Right ventricle myocardium inferior (tissue), 1 donor: ENCODE measurements at places on chromosomes 5 and 9. TPM values are rescaled to one million over a fixed set of nuclear protein-coding genes. Genes with fewer than 3 reads are reported as not detected.

- no peak for DNase-seq
Observed at GRCh38 chr9:92032891-92033290, 82.3 kb downstream of the SPTLC1 start.

DNA sequence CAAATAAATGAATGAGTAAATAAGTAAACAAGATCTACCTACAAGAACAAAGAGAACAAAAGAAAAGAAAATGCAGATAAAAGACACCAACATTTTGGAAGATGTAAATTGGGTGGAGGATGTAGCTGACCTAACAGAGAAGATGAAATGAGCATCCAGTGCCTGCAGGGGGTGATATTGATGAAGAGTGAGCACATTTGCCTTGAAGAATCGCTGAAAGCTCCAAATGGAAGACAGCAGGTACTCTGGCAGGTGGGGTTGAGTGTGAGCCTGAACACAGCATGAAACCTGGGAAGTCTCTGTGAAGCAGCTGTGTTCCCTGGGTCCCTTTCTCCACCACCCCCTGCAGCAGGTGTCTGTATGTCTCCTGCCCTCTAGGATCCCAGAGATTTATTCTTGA, 125.6 kb downstream of the NXNL2 start:
- no peak for DNase-seq

- DNase-seq, result no peak
Observed at GRCh38 chr5:101102506-101102905, 199.4 kb upstream of the ST8SIA4 start.

DNA sequence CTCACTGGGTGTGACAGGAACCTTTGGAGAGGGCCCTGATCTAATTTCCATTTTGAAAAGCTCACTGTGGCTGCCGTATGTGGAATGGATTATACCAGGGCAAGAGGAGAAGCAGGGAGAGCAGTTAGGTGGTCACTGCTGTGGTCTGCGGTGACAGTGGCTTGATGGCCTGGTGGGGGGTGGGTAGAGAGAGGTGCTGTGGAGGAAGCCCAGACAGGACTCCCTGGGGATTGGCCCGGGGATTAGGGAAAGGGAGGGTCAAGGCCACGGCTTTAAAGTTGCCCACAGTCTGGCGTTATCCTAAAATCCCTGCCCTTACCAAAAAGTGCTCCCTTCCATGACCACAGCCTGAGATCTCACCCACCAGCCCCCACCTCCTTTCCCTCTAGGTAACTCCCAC, 4.7 kb downstream of the B4GALT7 start:
- DNase-seq, result no peak

OTULIN gene
- 22.4 TPM for total RNA-seq

DNA sequence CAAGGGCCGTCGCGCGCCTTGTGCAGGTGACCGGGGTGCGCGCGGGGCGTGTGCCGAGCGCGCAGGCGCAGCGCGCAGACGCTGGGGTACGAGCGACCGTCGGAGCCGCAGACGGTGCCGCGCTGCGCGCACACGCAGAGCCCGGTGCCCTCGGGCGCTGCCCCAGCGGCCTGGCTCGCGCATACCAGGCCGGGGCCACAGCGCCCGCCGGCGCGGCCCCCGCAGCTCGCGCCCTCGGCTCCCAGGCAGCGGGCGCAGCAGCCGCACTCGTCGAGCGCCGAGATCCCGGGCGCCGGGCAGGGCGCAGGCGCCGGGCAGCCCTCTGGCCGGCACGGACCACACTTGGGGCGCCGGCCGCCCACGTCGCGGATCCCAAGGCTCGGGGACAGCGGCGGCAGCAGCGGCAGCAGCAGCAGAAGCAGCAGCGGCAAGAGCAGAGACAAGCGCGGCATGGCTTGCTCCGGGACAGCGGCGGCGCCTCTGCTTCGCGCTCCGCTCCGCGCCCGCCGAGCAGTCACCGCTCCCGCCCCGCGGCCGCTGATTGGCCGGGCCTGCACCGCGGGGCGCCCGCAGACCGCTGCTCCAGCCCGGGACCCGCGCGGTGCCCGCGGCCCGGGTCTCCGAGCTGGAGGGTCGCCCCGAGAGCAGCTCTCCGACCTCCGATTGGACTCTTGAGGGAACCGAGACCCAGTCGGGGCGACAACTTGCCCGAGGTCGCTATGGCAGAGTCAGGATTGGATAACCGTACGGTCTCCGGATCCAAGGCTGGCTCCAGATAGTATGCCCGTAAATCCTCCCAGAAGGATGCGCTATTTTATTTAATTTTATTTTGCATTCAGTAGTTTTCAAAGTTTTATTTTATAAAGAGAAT, at the start of gene IGFBPL1:
IGFBPL1 (minus strand) TSS at position 482 of the 871 bp plus-strand sequence; CDS start at position 452, 30 bp downstream.
- no peak for DNase-seq

DNA sequence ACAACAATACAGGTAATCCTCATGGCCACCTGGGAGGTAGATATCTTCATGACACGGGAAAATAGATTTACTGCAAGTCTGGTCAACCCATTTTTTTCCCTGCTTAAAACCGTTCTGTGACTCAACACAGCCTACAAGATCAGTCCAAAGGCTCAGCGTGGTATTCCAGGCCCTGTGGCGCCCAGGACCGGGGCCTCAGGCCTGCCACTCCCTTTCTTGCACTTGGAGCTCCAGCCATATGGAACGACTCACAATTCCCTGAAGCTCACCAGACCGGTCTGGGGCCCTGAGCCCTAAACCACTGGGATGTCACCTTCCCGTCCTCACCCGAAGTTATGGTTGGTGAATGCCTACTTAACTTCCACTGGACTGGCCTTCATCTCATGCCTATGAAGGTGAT, 6.5 kb upstream of the MLANA start:
- DNase-seq, result no peak

DNA sequence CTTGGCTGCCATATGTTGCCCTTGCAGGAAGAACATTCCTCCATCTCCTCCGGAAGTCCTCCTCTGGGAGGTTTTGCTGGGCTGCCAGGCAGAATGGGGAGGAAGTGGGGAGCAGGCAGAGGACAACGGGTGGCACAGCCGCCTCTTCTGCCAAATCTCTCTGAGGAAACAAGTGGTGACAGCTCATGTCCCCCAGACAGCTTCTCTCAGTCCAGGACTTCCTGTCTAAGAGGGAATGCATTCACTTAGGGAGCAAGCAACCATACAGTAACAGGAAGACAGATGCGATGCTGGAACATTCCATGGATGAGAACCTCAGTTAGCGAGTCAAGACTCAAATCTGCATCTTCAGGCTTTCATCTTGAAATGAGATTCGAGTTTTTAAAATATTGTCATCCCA, 701.0 kb downstream of the SEMA5A start:
- DNase-seq, result no peak

GRCh38 chr5:180135128-180135955, 63.8 kb upstream of the RNF130 start:
- no peak for DNase-seq

SPRY4 gene
- 9.7 TPM for total RNA-seq

LIFR gene
- 56.1 TPM for total RNA-seq

GRCh38 chr9:134378901-134379338, 52.7 kb downstream of the RXRA start:
- DNase-seq, result no peak

- DNase-seq, result no peak
Observed at GRCh38 chr5:167317884-167318283, 973.6 kb upstream of the WWC1 start.

DNA sequence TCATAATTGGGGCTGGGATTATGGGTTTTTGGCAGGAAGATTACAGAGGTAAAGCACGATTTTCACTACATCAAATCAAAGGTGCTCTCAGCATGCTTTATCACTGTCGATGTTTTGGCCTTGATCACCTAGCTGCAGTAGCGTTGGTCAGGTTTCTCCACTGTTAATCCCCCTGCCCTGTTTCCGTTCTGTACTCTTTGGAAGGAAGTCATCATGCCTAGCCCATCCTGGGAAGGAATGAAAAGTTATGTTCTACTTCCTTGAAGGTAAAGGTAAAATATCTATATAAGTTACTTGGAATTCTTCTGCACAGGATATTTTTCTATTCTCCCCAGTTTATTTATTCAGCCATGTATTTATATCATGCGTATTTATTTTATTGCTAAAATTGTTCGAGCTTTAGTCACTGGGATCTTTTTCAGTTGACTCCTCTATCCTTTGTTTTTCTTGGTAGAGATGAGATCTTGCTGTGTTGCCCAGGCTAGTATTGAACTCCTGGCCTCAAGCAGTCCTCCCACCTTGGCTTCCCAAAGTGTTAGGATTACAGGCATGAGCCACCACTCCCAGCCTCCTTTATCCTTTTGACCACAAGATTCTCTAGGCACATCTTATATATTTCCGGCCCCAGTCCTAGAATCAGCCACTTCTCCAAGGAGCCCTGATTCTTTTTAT, 25.3 kb downstream of the FAF2 start:
- no peak for DNase-seq

- no peak for DNase-seq
Observed at GRCh38 chr5:45507178-45507577, 189.0 kb downstream of the HCN1 start.

SLU7 gene
- total RNA-seq, result 46.9 TPM

GRCh38 chr5:142544946-142545649, 140.8 kb downstream of the FGF1 start:
- DNase-seq, result no peak

- no peak for DNase-seq
Observed at GRCh38 chr5:138438003-138438723, 694 bp upstream of the REEP2 start.

SPATA31A1 gene
- total RNA-seq, result not detected

- DNase-seq, result peak; percentile 91
Observed at GRCh38 chr5:179550511-179551342, at the start of gene RUFY1. RUFY1 (plus strand) TSS chr5:179550554; CDS start chr5:179550570, 16 bp downstream.
